ENCODE measurements at places on chromosomes 7 and 10.

DNA sequence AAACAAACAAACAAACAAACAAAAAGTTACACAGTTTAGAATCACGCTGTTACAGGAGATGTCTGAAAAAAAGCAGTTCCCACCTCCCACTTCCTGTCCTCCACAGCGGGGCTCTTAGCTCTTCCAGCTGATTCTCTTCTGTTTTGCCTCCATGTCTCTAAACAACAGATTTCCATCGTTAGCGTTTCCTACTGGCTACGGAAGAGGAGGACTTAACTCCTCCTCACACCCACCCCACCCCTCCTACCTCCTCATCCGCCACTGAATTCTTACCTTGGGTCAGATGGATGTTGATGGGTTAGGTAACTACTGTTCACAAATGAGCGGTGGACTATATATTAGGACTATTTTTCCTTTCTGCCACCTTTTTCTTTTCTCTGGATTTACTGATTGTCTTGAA is 36.8 kb upstream of the NUB1 start:
- no peak for DNase-seq

DNA sequence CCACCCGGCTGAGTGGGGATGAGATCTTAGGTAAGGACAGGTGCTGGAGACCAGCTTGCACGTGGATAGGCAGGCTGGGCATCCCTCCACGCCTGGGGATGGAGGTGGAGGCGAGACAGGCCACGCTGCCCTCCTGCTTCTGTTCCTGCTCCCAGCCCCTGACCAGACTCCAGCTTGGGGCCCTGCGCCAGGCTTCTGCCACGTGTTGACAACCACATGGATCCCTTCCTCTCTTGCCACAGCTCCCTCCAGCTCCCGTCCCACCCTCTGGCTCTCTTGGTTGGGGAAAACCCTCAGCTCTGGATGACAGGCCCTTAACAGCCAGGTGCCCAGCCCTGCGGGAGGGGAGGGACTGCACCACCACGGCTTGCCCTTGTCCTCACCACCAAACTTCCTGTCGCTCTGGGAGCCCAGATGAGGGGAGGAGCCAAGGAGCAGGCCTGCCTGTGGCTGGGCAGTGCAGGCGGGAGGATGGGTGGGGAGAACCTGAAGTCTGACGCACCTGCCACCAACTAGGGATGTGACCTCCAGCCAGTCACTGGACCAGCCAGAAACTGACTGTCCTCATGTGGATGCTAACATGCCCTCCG is 36.0 kb downstream of the KCNH2 start:
- DNase-seq, result no peak

- no peak for DNase-seq
Measured at GRCh38 chr7:94133460-94133859, 129.3 kb upstream of the BET1 start.

- no peak for DNase-seq
Measured at GRCh38 chr7:95875519-95875918, 103.2 kb downstream of the DYNC1I1 start.

- DNase-seq, result peak; percentile 88
Measured at GRCh38 chr10:72625608-72626443, at the start of gene MICU1. Gene MICU1, minus strand, starts transcription at chr10:72626079. Its CDS starts 59,286 bp downstream, at chr10:72566793.

- DNase-seq, result no peak
Measured at GRCh38 chr7:129222064-129222463, 2.8 kb upstream of the AHCYL2 start.

DNA sequence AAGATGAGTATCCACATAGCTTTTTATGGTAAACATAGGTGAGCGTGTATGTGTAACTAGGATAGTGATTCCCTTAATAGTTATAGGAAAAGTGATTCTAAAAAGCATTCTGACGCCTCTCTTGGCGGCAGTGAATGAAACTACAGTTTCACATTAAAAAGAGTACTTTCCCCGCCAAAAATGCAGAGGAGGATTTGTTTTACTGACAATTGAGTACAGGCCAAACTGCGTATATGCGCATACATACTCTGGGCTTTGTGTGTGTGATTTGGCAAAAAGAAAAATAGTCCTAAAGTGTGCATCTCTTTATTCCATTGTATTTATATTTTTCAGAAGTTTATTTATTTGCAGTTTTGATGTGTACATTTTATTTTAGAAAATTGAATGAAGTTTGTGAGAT is 10.3 kb downstream of the CUL1 start:
- DNase-seq, result no peak

DNA sequence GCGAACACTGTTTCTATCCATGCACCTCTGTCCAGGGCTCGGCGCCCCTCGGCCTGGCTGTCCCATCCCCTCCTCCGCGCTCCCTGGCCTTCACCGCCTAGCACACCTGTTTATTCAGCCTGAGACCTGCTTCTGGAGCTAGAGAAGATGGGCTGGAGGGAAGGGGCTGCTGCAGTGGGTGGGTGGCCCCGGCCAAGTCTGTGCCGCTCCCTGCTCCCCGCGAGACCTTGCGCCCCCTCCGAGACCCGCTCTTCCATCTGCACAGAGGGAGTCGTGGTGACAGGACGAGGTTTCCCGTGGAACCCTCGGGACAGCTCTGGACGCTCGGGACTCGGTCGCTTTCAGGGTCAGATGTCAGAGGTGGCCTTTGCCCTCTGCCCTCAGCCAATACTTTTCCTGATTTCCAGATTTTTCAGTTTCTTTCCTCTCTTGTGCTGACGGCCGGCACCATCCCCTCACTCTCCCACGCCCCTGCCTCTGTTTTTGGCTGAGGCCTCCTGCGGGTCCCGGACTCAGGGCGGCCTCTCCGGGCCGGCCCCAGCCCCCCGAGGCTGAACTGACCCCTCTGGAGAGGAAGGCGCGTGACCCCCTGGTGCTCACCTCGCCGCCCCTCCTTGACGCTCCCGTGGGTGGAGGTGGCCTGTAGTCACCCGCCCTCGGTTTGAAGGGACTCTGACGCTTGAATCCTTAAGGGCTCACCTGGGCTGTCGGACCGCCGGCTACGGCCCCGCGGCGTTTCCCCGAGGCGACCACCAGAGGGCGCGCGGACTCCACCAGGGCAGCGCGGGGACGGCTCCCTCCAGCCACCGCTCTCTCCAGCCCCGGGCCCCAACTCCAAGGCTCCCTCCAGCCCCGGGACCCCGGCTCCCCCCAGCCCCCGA is 15.6 kb downstream of the SHH start:
- peak; percentile 15 for DNase-seq

DNA sequence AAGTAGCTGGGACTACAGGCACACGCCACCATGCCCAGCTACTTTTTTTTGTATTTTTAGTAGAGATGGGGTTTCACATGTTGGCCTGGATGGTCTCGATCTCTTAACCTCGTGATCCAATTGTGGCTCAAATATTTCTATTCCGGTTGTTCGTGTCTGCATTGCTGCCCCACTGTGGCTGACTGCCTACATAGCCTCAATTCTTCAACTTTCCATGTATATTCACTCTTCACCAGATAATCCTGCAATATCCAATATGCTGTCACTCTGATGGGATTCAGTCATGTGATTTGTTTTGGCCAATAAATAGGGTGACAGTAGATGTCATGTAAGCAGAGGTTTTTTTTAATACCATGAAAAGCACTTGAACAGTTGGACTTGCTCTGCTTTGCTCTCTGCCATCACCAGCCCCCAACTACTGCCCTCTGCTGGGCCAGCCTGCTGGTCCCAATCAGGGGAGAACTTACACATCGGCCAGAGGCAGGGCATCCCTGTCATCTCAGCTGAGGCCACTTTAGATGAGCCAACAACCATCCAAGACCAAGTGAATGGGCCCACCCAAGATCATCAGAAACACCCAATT is 56.7 kb downstream of the NSUN6 start:
- no peak for DNase-seq

GRCh38 chr10:132526676-132527075 is 10.9 kb upstream of the INPP5A start:
- DNase-seq, result no peak
